GM12865 (cell line): ENCODE measurements at places on chromosomes 11 and 22.

- DNase-seq = peak; percentile 9
Measured at GRCh38 chr11:45593992-45594391, 71.4 kb downstream of the CHST1 start.

GRCh38 chr22:36923131-36923788 lies 9.8 kb downstream of the CSF2RB start:
- no peak for DNase-seq

GRCh38 chr11:12017865-12018453 lies 9.5 kb upstream of the DKK3 start:
- DNase-seq = no peak

DNA sequence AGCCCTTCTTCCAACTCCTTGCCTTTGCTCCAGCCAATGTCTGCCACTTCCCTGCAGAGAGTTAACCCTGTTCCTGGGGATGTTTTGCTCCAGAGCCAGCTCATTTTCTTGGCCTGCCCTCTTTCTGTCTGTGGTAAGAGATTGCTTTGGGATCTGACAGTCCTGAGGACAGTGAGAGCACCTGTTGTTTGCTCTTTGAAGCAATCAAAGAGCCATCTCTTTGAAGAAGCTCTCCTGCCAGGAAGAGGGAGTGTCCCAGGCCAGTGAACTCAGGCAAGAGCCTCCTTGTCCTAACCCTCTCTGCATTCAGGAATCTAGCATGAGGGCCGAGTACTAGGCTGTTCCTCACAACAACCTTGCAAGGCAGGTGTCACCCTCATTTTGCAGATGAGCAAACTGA lies 42.2 kb downstream of the TRAF6 start:
- no peak for DNase-seq

- no peak for DNase-seq
Measured at GRCh38 chr22:47189056-47189916, 426.8 kb downstream of the TBC1D22A start.

GRCh38 chr11:8839957-8840945 lies 70.7 kb upstream of the AKIP1 start:
- DNase-seq = no peak

DNA sequence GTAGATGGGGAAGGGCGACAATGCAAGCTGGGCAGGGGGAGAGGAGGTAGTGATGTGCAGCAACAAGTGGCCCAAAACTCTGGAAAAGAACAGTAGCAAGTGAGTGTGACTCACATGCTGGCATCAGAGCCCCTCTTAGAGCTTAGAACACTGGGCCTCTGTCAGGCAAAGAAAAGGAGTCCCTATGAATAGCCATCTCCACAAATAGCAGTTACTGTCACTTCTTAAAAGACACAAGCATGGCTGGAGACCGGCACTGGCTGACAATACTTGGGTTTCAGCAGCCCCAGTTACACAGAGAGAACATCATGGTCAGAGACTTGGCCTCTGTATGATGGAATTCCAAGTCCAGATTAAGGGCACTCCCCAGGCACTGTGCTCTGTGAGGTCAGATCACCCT lies 58.2 kb downstream of the PRCP start:
- no peak for DNase-seq

- DNase-seq = no peak
Measured at GRCh38 chr11:84130646-84131427, 844.7 kb upstream of the CCDC90B start.

- no peak for DNase-seq
Measured at GRCh38 chr11:35265755-35266454, 126.9 kb downstream of the CD44 start.

DNA sequence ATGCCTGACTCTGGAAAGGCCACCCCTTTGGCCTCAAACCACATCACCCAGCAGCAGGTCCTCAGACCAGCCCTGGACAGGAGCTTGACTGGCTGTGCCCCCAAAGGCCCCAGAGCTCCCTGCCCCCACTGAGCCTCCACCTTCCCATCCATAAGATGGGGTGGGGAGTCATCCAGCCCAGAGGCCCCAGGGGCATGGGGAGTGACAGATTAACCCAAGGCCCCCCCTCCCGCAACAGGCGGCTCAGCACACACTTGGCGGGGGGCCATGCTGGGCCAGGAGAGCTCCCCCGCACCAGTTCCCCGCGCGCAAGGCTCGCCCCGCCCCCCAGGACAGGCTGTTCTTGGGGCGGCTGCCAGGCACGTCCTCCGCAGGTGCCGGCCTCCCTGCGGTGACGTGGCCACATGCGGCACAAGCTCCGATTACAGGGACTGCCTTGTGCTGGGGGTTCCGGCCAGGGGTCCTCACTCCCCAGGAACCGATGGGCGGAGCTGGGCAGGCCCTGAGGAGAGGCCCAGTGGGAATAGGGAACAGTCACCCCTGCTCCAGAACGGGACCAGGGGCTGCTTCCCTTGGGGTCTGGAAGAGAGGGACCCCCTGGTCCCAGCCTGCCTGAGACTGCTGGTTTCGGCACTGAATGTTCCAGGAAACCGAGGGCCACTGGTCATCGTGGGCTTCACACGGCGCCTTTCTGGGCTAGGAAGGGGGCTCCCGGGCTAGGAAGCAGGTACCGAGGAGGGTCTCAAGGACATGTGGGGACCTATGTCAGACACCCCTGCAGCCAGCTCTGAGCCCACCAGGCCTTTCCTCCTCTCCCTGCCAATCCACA lies 5.1 kb upstream of the CDKN1C start:
- no peak for DNase-seq

DNA sequence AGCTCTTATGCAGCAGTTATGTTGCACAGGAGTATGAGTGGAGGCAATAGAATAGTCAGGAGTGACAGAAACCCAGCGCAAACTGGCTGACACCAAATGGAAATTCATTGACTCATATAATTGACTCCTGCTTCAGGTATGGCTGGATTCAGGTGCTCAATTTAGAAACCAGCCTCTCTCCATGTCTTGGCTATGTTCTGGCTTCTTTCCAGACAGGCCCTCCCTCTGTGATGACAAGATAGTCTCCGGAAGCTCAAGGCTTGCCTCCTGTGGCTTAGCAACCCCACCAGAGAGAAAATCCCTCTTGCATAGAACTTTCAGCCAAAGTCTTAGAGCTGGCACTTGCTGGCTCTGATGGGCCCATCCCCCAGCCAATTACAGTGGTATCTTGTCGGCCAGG lies 28.1 kb upstream of the MN1 start:
- DNase-seq = no peak

GRCh38 chr22:34370711-34371110 lies 450.4 kb upstream of the LARGE1 start:
- no peak for DNase-seq

DNA sequence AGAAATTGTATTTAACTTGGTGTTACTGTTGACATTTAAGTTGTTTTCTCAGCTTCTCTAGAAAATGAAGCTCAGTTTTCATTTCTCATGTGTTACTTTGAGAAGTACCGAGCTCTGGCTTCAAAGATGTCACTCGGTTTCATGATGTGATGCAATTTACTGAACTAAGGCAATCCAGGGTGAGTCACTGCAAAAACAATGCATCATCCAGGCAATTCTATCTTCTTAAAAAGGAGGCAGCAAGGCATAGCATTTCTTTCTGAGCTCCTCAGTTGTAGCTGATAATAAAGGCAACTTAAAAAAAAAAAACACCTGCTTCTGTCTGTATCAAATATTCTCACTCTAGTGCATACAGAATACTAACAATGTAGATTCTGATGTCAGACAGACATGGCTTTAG lies 91.1 kb upstream of the KCNA4 start:
- no peak for DNase-seq

- no peak for DNase-seq
Measured at GRCh38 chr22:29080106-29080975, 7.5 kb downstream of the KREMEN1 start.

DNA sequence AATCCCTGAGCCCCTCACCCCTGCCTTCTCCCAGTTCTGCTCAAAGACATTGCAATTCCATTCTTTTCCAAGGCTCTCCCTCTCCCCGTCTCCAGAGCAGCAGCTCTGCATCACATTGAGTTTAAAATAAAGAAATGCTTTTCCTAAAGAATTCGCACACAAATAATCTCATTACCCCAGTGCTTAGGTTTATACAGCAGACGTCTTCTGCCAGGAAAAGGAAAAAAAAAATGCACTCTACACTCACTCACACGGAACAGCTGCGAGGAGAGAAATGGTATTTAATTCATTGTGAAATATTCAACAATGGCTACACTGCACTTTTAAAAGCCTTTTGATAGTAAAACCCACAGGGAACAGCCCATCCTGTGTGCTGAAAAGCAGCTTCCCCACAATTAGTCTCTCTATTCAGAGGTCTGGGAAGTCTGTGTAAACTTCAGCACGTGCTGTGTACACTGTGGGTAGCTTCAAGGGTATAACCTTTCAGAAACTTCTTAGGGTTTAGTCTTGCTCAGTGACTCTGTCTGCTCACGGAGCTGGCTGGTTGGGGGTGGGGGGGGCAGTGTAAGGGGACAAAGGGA lies 42.8 kb downstream of the ETS1 start:
- DNase-seq = no peak

DNA sequence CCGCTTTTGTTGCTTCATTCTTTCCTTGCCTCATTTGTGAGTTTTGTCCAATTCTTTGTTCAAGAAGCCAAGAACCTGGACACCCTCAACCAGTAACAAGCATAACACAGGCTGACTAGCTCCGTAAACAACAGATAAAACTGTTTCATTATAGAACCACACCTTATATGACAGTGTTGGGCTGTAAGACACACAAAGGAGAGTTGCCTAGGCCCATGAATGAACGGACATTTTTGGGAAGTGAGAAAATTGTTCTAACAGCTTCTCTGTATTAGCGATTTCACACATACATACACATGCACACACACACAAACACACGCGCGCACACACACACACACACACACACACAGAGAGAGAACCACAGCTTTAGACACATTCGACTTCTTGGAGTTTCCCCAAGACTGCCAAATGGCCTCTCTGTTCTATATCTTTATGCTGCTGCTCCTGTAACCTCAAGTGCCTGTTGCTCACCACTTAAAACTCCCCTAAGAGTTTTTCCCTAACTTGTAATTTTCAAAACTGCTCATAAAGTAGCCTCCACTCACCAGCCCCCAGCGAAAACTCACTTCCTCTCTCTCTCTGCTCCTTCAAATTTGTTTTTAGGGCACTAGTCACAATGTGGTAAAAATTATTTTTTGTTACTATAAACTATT lies 35.9 kb downstream of the CTSC start:
- peak; percentile 87 for DNase-seq
